AG08396 (cell line): ENCODE measurements at places on chromosomes 12 and 14.

GRCh38 chr12:42469355-42470175 is 120.0 kb downstream of the PRICKLE1 start:
- DNase-seq = no peak

GRCh38 chr12:119627019-119627643 is 33.6 kb downstream of the TMEM233 start:
- no peak for DNase-seq

GRCh38 chr12:52585066-52585465 is 11.4 kb upstream of the KRT74 start:
- DNase-seq = no peak

DNA sequence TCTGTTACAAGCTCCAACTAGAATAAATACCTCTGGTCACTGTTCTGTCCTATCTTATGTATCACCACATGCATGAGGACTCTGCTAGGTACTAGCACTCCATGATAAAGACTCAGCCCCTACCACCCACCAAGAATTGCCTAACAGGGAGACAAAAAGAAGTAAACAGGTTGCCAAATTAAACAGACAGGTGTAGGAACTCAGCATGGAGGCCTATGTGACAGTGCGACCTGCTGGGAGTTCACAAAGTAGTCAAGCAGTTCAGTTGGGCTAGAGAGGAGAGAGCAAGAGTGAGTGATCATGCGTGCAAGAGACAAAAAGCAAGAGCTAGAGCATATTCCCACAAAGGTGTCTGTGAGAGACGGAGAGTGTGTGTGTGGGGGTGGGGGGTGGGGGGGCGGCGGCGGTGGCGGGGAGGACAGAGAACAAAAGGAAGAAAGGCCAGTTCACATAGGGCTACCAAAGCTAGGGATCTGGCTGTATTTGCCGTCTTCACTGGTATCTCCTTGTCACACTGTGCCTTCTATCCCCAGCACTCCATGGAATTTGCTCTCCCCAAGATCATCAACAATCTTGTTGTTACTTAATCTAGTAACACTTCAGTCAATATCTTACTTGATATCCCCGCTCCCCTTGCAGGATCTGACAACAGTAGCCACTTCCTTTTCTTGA is 81.2 kb downstream of the SPPL3 start:
- no peak for DNase-seq

DNA sequence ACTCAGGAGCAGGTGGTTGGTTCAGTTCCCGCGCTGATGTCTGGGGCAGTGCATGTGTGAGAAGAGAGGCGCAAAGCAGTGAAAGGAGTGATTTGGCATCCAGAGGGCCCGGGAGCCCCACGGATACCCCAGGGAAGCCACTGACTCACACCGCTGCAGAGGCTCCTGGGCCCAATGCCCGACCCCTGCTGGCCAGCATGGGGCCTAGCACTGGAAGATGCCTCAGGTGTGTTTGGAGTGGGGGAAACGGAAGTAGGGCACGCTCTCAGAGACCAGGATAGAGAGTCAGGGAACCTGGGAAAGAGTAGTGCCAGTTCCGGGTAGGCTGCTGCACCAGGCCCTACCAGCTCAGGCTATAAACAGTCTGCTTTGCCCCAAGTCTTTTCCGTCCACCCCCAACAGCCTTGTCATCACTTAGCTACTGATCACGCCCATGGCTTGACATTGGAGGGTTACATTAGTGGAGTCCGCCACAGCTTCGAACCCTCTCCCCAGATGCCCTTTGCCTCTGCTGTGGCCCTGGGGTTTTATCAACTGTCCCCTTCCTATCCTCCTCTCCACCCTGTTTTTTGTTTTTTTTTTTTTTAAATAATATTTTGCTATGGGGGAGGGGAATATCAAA is 9.5 kb upstream of the CSAD start:
- DNase-seq = peak; percentile 78

DNA sequence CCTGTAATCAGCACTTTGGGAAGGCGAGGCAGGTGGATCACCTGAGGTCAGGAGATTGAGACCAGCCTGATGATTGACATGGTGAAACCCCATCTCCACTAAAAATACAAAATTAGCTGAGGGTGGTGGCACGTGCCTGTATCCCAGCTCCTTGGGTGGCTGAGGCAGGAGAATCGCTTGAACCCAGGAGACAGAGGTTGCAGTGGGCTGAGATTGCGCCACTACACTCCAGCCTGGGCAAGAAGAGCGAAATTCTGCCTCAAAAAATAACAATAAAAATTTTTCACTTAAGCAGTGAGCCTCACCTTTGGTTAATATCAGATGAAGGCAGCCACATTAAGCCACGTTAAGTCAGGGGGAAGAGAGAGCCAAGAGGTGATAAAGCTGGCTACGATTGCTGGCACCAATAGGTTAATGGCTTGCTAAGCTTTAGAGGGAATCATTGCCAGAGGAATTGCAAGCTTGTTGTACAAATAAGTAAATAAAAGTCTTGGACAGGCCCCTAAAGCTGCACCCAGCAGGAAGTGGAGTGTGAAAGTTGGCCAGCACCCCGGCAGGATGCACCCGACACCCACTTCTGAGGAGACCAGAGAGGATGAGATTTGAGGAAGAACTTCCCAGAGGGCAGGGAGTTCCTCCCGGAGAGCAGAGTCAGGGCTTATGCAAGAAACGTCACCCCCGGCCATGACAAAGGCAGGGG is 41.3 kb upstream of the TESC start:
- no peak for DNase-seq

DNA sequence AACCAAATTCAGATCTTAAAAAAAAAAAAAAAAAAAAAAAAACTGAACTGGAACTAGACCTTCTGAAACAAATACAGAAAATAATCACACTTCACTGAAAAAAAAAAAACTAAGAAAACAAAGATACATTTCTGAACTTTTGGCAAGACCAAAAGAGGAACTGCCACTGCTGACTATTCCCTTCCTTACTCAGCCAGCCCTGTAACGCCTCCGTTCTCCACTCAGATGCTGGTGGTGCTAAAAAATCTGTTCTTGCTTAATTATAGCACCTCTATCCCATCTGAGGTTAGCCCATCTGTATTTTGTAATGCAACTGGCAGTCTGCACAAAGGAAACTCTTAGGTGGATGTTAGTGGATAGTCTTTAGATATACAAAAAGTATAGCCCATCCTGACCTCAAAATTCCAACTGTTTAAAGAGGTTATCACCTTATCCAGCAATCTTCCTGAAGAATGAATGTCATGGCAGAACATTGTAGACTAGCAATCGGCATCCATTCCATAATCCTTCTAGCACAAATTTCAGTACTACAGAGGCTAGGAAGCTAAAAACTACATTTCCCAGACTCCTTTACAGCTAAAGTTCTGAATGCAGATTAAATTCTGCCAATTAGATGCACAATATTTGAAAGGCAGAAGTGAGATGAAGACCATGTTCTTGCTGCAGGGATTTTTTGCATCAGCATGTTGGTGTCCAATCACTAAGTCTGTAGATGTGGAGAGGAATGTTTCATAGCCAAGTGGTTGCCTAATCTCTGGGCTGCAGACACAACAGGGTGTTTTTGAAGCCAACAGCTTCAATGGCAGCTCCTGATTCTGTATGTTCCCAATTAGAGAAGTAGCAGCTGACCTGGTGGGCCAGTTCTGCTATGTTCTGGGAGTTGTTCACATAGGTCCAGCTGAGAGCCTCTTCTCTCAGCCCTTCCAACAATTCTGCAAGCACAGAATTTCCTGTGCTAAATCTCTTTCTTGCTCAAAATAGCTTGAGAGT is 5.7 kb downstream of the MAP3K9 start:
- DNase-seq = no peak

DNA sequence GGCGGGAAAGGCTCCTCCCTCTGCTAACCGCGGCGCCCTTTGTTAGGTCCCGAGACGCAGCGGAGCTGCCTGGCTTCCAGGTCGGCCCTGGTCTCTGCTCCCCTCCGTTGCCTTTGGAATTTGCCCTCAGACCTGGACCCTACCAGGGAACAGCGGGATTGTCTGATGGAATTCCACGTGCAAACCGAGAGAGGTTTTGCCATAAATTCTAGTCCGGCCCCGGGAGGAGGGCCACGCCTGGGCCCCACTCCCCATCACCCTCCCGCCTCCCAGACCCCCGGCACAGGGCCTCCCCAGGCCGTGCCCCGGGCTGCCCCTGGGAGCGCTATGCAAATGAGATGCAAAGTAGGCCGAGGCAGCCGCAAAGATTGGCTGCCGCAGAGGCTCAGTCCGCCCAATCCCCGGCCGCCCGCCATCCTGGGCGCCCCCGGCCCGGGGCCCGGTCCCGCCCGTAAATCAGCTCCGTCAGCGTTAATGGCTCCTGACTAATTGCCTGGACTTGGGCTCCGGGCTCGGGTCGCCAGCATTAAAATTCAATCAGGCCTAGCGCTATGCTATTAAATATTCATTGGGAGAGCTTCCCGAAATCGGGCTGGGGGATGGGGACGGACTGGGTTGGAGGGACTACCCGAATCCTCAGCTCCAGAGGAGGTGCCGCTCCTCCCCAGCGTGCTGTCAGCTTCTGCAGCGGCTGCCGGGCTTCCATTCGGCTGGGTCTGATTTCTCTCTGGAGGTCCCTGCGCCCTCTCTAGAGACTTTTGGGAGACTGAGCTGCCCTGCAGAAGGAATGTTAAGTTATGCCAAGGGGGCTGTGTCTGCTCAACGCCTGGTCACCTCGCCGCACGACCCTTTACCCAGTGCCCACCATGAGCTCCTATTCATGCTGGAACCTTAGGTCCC is 15.7 kb upstream of the FIGNL2 start:
- DNase-seq = peak; percentile 40

DNA sequence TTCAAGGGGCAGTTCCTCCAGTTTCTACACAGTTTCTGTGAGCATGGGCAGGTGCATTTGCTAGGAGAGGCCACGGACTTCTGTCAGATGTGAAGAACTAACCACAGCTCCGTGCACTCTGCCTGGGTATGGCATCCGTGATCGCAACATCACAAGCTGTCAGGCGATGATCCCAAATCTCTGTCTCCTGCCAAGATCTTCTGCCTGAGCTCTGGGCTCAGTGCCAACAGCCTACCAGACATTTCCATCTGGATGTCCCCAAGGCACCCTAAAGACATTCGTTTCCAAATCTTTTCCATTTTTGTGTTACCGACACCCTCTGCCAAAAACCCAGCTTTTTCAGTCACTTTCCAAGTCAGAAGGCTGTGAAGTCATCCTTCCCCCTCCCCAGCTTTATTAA is 292.1 kb downstream of the GLT1D1 start:
- no peak for DNase-seq

- no peak for DNase-seq
These were observed 382.2 kb downstream of the CCER1 start for GRCh38 chr12:90572778-90573177.

GRCh38 chr12:19916196-19916753 is 452.1 kb upstream of the PDE3A start:
- DNase-seq = no peak

GRCh38 chr14:53861781-53862180 is 94.8 kb downstream of the BMP4 start:
- no peak for DNase-seq

DNA sequence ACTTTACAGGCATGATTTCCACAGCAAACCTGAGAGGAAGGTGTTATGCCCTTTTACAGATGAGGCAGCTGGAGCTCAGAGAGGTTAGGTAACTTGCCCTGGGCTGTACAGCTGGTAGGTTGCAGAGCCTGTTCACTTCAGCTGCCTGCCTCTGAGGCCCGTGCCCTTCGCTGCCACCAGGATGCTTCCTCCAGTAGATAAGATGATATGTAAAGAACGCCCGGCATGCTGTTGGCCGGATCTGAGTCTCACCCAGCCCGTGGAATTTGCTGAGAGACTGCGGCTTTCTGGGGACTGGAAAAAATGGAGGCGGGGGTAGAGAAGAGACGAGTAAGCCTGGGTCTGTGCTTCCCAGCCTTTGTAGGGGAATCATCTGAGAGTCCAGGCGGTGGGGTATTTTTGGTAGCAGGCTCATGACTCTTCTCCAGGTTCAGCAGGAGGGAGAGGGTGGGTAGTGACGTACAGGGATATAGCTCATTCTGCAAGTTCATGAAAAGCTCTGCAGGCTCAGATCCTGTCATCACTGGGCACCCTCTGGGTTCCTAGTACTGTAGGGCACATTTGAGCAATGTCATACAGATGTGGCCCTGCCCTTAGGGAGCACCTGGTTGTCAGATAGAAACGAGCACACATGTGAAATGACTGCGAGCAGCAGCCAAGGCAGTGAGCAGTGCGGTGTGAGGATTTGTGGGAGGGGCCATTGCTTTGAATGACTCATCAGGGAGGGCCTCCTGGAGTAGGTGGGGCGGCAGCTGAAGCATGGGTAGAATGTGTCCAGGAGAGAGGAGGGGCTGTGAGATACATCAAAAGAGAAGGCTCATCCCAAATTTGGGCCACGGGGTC is 159.4 kb downstream of the TSPAN9 start:
- peak; percentile 79 for DNase-seq

GRCh38 chr14:91889477-91890211 is 22.3 kb upstream of the TC2N start:
- DNase-seq = no peak

GRCh38 chr12:22667122-22667521 is 42.2 kb downstream of the ETNK1 start:
- no peak for DNase-seq

- no peak for DNase-seq
These were observed 5.0 kb downstream of the OSBPL8 start for GRCh38 chr12:76554405-76555230.

DNA sequence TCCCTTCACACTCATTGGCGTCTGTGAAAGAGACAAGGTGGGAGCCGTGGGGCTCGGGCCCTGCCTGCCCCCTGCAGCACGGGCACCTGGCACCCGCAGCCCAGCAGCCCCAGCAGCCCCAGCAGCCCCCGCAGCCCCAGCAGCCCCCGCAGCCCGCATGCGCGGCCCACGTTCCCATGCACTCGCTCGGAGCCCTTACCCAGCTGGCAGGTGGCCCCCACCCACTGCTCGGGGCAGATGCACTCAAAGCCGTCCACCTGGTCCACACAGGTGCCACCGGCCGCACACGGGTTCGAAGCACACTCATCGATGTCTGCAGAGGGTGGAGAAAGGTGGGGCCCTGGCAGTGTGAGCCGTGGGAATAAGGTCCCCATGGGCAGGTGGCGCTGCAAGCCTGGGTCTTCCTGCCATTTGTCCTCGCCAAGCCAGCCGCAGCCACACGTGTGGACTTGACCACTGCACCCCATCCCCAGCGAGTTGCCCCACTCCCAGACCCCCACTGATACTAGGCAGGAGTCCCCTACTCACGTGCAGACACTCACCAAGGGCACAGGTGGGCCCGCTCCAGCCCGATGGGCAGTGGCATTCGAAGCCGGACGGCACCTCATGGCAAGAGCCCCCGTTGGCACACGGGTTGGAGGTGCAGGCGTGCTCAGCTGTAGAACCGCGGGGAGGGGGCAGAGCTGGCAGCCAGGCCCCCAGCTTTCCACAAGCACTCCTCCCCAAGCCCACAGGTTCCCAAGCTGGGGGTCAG is 17.3 kb downstream of the JAG2 start:
- DNase-seq = no peak

GRCh38 chr12:54933376-54933775 is 51.2 kb downstream of the TESPA1 start:
- no peak for DNase-seq
